WERI-Rb-1 (cell line): ENCODE measurements at places on chromosomes 7 and 10.

DNA sequence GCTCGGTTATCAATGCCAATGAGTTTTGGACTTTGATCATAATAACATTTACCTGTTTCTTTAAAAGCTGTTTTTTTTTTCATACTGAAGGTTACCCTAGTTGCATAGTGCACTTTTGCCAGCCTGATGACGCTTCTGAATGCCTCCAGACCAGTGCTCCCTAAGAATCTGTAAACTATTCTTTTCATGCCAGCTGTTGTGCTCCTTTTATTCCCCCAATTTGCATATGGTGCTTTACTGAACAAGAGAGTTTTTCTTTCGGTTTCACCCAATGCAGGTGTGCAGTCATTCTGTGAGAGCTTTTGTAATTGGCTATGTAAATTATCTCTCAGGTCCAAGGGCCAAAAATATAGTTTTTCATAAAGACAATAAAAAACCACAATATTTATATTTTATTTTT, 48.1 kb upstream of the GLCCI1 start:
- DNase-seq = no peak

DNA sequence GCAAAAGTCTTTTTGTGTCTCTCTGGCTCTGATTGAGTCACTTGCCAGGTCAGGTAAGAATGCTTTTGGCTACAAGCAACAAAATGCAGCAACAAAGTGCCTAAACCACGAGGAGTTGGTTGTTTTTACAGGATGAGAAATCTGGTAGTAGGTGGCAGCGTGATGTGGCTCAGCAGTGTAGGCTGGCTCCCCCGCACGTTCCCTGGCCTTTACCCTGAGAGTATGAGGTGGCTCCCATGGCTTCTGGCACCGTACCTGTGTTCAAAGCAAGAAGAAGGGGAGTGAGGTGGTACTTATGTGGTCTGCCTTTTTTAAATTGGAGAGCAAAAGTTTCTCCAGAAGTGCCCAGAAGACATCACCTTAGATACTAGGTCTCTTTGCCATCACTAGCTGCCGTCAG, 11.7 kb downstream of the PRKRIP1 start:
- DNase-seq = no peak

DNA sequence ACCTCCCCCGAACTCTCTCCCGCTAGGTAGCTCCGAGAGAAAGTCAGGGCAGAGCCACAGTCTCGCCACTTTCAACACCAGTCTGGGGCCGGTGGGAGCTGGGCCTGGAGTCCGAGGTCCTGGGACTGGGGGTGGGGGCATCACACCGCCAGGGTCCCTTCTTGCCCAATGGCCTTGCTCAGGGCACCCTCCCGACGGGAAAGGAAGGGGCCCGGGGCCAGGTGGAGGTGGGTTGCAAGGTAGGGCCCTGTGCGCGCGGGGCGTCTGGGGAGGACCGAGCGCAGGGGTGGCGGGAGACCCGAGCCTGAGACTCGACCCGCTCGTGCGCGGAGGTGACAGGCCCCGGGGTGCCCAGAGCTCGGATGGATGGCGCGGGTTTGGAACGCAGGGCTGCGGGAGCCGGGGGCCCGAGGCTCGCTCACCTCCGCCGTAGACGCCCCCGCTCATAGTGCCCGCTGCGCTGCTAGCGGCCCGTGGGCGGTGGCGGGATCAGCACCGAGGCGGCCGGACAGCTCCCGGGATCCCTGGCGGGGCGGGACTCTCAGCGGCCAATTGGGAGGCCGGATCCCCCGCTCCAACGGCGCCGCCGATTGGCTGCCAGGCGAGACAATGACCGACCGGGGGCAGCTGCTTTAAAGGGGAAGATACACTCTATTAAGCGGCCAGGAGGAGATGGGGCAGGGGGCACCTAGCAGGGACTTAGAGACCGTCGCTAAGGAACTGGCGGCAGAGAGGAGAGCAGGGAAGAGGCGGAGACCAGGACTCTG, at the start of gene ACTL6B:
ACTL6B (minus strand) TSS at position 541 of the 767 bp plus-strand sequence; CDS start at position 447, 94 bp downstream.
- DNase-seq = peak; percentile 93

DNA sequence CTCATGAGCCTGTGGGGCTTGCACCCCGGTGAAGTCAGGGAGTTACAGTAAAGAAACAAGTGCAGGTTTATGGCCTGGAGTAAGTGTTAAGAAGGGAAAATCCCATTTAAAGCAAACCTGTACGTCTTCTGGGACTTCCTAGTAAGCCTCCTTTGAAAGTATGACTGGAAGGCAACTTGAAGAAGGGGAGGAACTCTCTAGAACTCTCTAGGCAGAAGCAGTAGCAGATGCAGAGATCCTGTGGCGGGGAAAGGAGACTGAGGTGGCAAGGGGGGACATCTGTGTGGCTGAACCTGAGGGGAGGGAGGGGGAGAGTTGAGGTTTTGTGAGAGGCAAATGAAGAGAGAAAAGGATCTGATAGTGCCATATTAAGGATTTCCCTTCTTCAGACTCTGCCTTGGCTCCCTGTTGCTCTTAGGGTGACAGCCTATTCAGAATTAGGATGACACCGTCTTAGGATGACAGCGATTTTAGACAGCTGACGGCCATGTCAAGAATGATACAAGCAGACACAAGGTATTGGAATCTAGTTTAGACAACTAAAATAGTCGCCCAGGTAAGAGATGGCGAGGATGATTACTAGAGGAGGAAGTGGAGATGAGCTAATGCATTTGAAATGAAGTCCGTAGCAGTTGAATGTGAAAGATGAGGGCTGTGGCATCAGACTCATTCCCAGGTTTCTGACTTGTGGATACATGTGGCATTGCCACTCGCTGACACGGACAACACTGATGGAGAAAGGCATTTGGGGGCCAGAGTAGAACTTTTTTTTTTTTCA, 29.0 kb downstream of the CUL1 start:
- DNase-seq = no peak

- no peak for DNase-seq
Observed at GRCh38 chr7:38502848-38503247, 128.3 kb downstream of the AMPH start.

GRCh38 chr7:135207406-135208101, 3.8 kb downstream of the WDR91 start:
- no peak for DNase-seq

- DNase-seq = no peak
Observed at GRCh38 chr7:70353330-70353945, 755.2 kb downstream of the AUTS2 start.

GRCh38 chr7:28862595-28863272, 95.4 kb downstream of the TRIL start:
- no peak for DNase-seq

GRCh38 chr10:6320320-6321010, 117.7 kb downstream of the PFKFB3 start:
- no peak for DNase-seq

GRCh38 chr10:93872375-93873158, 21.2 kb upstream of the SLC35G1 start:
- DNase-seq = peak; percentile 70

- DNase-seq = no peak
Observed at GRCh38 chr7:92856436-92856835, 20.1 kb upstream of the CDK6 start.

DNA sequence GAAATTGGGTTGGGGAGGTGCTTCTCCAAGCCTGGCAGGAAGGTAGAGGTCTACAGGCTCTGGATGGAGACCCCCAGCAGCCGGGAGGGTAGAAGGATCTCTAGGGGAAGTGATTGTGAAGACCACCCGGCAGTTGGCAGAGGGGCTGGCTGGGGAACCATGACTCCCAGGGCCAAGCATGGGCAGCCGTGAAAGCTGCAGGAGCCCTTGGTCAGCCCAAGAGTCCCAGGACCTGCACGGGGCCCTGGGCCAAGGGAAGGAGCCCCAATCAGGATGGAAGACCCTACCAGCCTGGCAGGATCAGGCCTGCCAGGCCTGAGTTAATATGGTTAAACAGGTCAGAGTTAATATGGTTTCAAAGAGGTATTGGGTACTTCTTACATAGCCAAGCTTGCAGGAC, 126.3 kb upstream of the NANOS1 start:
- DNase-seq = no peak

DNA sequence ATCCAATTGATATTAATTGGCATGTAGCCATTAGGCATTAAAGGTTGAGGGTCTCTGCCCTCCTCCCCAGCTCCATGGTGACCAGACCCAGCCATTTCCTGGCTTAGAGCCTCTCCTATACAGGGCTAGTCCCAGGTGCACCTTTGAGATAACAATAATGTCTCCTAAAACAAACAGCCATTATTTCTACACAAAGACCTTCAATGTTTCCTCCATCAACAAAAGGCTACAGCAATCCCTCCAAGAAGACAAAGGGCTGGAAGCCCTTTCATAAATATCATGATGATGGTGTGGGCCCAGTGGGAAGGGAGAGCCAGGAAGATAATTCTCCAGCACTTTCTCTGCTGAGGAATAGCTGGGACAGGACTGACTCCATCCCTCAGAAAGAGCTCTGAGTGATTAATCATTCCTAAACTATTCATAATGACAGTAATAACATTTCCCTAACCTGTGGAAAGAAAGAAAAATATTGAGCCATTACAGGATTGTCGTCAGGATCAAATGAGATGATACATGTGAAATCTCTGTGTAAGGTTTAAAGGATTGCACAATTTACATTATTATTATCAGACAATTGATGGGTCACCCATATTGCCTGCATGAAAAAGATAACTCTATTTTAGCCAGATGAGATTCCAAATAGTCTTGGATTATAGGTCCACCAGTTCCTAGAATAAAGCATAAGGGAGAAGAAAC, 10.2 kb downstream of the PKD2L1 start:
- DNase-seq = no peak

- no peak for DNase-seq
Observed at GRCh38 chr7:152485826-152486225, 50.0 kb upstream of the KMT2C start.

GRCh38 chr7:41698726-41699125, 4.2 kb downstream of the INHBA start:
- DNase-seq = no peak

GRCh38 chr10:47346581-47347302, 1.4 kb upstream of the RBP3 start:
- peak; percentile 94 for DNase-seq

GRCh38 chr10:95266674-95267095, 24.1 kb downstream of the PDLIM1 start:
- DNase-seq = no peak

DNA sequence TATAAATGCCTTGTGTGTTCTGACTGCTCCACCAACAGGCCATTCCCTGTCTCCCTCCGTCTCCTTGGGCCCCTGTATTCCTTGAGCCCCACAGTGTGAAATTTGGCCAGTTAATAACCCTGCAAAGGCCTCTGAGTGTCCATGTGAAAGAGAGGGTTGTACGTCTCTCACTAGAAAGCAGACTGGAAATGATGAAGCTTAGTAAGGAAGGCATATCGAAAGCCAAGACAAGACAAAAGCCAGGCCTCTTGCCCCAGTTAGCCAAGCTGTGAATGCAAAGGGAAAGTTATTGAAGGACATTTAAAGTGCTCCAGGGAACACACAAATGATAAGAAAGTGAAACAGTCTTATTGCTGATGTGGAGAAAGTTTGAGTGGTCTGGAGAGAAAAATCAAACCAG, 680.2 kb downstream of the SDK1 start:
- DNase-seq = no peak

DNA sequence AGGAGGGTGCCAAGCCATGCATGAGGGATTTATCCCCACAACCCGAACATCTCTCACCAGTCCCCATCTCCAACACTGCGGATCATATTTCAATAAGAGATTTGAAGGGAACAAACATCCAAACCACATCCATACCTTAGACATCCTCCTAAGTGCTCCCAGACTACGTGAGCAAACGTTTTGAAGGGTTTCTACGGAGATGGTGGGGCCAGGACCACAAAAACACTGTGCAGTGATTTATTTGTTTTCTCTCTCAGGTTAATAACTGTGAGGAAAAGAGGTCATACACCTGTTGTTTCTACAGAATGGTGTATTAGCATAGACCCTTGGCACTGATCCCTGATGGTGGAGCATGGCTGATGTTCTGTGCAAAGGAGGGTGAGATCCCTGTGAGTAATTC, 277.8 kb downstream of the FRMD4A start:
- DNase-seq = no peak

GRCh38 chr10:119655566-119656001, 4.4 kb downstream of the BAG3 start:
- no peak for DNase-seq

DNA sequence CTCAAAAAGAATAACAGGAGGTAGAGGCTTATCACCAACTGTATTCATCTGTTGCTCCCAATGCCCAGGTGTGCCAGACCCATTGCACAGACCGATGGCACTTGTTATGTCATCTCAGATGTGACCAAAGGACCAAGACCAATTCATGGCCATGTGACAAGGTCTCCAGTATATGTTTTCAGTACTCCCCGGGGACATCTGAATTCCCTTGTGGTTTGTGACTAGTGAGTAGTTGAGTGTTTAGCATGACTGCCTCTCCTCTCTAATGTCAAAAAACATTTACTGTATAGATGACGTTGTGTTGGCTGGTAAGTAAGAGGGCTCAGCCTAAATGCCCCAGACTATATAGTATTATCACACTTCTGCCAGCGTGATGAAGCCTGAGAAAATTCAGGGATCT, 202.1 kb upstream of the SMIM30 start:
- no peak for DNase-seq

GRCh38 chr7:124022551-124022950, 10.3 kb downstream of the TMEM229A start:
- no peak for DNase-seq

- no peak for DNase-seq
Observed at GRCh38 chr7:116258734-116259133, 48.4 kb downstream of the TES start.

GRCh38 chr7:140604760-140605159, 35.9 kb downstream of the DENND2A start:
- DNase-seq = no peak

DNA sequence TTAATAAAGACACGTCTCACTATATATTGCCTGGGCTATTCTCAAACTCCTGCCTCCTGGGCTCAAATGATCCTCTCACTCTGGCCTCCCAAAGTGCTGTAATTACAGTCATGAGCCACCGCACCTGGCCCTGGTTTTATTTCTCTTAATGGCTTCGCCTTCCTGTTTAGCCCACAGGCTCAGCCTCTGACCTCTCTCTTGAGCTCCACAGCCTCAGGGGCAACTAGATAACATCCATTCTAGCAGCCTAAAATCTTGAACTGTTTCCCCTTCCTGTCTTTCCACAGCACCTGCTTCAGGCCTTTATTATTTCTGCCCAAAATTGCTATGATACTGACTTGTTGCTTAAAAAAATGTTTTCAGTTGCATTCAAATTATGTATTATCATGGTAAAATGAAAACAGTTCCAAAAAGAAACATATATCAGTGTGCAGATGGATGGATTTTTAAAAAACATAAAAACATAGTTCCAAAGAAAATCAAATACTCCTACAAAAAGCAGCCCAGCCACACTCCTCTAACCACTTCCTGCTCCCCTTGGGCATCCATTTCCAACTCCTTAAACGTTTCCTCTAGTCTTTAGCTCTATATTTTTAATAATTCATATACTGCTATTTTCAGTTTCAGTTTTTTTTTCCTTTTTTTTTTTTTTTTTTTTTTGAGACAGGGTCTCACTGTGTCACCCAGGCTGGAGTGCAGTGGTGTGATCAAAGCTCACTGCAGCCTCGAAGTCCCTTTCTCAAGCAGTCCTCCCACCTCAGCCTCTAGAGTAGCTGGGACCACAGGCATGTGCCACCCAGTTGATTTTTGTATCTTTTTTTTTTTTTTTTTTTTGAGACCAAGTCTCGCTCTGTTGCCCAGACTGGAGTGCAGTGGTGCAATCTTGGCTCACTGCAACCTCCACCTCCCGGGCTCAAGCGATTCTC, 5.1 kb upstream of the BAZ1B start:
- DNase-seq = peak; percentile 28

GRCh38 chr10:68290736-68291135, 41.1 kb upstream of the HNRNPH3 start:
- no peak for DNase-seq
